Activated T-cell treated with anti-CD3 and anti-CD28 coated beads, Interleukin-2, amount 50 U/mL, for 72 hours (primary cell): ENCODE measurements at places on chromosomes 2 and 18. TPM values are rescaled to one million over a fixed set of nuclear protein-coding genes. Genes with fewer than 3 reads are reported as not detected.

Gene ALKAL2
- 0.60 TPM for total RNA-seq

Gene GPR55
- total RNA-seq: 6.8 TPM

Gene ASTL
- total RNA-seq: 9.1 TPM

DNA sequence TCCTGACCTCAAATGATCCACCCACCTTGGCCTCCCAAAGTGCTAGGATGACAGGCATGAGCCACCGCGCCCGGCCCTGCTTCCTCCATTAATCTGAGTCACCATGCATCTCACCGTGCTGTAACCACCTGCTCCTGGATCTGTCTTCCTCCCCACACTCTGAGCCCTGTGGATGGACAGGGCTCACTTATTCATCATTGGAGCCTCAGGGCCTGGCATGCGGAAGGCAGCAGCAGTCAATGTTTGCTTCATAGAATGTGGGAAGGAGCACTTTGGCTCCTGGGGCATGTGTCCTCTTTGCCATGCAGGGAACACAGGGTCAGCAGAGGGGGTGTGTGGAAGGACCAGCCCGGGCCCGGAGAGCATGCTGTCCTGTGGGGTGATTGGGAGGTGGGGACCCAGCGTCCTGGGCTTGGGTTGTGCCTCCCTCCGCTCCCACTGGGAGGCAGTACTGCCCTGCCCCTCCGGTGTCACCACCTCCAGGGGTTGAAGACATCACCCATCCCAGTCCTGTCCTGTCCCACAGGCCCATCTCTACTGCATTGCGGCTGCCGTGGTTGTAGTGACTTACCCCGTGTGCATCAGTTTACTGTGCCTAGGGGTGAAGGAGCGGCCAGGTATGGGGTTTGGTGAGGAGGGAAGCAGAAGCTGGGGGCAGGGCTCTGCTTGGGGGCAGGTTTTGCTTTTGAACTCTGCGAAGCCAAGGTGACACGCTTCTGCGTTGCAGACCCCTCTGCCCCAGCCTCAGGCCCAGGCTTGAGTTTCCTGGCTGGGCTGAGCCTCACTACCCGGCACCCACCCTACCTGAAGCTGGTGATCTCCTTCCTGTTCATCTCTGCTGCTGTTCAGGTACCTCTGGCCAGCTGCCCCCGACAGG lies 11.5 kb downstream of the MFSD2B start:
- H3K4me1 ChIP-seq: no peaks in the 10 kb centered on the region
- peak; percentile 33 for DNase-seq
- no peak overlapping the region for H3K27ac ChIP-seq
- no peaks in the 10 kb centered on the region for H3K36me3 ChIP-seq
- H3K4me3 ChIP-seq: no peak overlapping the region
- no peaks in the 10 kb centered on the region for H3K27me3 ChIP-seq

DNA sequence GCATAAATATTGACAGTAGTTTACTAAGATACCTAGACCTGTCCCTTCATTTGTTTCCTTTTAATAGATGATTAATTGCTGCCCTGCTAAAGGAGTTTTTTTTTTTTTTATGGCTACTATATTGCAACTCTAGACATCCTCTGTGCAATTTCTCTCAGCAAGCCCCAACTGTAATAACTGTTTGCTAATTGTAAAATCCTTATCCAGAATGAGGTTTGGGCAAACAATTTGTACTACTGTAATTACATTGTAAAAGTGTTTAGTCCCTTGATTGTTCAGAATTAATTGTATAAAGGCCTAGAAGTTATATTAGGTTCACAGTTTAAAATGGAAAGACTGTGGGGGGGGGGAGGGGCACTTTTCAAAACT lies 3.7 kb upstream of the MEIS1 start:
- DNase-seq: no peak
- peaks cover 77% of the 10 kb centered on the region for H3K27me3 ChIP-seq
- H3K4me1 ChIP-seq: peaks cover 32% of the 10 kb centered on the region
- no peak overlapping the region for H3K4me3 ChIP-seq
- no peak overlapping the region for H3K27ac ChIP-seq

- no peak overlapping the region for H3K4me3 ChIP-seq
- H3K4me1 ChIP-seq: no peaks in the 10 kb centered on the region
- DNase-seq: no peak
- no peaks in the 10 kb centered on the region for H3K36me3 ChIP-seq
- no peaks in the 10 kb centered on the region for H3K27me3 ChIP-seq
- H3K27ac ChIP-seq: no peak overlapping the region
Observed at GRCh38 chr2:188382107-188382506, 90.4 kb downstream of the GULP1 start.
